Stimulated activated CD4-positive, alpha-beta T cell treated with anti-CD3 and anti-CD28 coated beads, Interleukin-4, amount 100 ng/mL, for 24 hours (primary cell): ENCODE measurements at places on chromosomes 16 and 17.

GRCh38 chr16:52547004-52547833 lies at the start of gene TOX3:
TSS of gene TOX3 (minus strand) at chr16:52547143. CDS start at chr16:52546723, 420 bp downstream.
- DNase-seq: no peak

DNA sequence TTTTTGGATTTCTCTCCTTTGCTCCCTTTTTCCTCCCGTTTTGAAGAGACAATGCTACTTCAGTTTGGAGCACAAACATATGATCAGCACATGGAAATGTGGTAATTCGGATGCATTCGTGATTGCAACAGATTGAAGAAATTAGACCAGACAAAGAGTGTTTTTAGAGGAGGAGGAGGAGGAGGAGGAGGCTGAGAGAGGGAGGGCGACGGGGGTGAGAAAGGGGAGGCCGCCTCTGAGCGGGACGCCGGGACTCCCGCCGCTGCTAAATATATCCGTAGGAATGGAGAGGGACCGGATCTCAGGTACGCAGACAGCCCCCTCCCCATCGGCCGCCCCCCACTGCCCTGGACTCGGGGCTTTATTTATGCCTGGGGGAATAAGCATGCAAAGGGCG lies 179.3 kb downstream of the SEC14L1 start:
- no peak for DNase-seq

- no peak for DNase-seq
Observed at GRCh38 chr17:30344283-30345088, 10.6 kb upstream of the TMIGD1 start.

DNA sequence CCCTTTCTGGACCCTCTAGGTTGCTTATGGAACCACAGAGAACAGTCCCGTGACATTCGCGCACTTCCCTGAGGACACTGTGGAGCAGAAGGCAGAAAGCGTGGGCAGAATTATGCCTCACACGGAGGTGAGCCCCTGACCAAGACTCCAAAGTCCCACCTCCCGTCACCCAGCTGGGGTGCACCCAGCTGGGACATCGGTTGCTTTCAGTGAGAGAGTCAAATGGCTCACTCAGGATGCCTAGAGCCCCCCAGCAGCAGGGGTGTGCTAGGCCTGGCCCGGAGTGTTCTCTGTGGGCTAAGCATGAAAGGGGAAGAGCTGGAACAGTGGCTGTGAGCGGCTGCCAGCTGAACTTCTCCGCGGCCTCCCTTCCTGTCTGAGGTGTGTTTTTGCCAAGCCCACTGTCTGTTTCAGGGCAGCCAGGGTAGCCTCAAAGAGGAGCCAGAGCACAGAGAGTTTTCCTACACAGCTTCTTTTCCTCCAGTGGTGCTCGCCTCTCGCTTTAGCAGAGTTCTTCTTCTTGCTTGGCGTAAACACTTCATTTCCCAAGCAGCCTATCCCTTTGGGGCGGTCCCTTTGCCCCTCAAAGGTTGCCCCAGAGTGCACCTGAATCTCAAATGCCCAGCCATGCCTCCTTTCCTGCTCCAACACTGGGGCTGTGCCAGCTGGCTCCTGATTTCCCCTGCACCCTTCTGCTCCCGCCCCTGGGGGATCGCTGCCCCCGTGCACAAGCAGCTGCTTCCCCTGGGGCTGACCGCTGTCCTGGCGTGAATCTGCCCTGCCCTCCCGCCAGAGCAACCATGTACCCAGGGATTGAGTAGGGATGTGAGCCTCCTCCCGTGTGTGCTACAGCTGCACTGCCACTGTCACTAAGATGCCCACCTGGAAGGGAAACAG lies 2.6 kb upstream of the CHAD start:
- no peak for DNase-seq

DNA sequence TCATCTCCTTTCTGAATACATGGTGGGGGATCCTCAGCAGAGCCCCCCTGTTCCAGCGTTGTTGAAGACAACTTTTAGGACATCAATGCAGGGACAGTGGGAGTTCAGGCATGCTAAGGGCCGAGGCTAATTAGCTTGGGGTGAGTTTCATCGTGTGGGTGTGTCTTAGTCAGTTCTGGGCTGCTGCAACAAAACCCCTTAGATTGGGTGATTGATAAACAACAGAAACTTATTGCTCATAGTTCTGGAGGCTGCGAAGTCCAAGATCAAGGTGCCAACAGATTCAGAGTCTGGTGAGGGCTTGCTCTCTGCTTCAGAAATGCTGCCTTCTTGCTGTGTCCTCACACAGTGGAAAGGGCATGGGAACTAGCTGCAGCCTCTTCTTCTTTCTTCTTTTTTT lies 214.0 kb downstream of the NTN1 start:
- no peak for DNase-seq

- no peak for DNase-seq
Observed at GRCh38 chr17:17252149-17252661, 15.2 kb upstream of the FLCN start.

DNA sequence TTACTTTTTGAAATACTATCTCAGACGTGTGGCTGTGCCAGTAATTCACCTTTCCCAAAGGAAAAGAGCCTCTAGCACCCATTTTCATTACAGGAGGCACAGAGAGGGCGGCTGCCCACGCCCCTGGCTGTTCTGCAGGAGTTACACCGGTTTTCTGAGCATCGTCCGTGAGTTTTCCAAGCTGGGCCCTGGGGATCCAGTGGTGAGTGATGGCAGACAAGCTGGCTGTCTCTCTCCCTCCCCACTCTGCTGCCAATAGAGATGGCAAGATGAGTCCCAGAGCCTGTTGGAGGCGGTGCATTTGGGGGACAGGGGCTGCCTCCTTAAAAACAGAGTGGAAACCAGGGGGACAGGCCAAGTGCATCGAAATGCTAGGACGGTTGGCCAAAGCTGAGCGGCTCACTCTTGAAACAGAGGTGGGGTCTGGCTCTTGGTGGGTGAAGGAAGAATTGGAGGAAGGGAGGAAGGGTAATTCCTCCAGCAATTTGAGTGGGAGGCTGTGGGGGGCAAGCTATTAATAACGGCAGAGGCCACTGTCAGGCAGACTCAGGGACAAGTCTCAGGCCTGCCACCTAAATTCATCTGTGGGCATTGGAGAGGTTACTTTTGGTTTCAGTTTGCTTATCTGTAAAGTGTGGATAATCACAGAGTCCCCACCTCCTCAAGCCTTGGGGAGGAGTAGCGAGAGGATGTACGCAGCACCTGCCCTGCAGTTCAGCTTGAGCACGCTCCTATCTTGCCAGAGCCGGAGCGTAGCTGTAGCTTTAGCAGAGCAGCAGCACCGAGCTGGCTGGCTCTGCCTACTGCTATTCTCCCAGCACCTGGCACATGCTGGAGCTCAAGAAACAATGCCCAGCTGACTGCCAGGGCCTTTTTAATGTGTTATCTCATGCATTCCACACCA lies 7.5 kb upstream of the NOS2 start:
- DNase-seq: peak; percentile 55

DNA sequence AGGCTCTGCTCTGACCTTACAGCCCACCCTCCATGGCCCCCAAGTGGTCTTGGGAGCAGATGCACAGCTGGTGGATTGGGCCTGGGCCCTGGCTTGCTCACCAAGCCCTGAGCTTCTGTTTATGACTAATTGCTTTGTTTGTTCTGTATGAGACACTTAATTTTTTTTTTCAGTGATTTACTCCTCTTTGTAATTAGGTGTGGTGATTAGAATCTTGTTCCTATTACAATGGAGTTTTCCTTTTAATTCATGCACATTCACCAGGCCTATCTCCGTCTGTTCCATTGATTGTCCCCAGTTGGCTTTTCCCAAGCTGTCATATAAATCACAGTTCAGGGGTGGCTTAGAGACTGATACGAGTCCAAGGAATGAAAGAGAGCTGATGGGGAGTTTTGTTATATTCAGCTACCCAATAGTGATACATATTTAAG lies 242.3 kb downstream of the CCDC182 start:
- no peak for DNase-seq

GRCh38 chr16:89489040-89489897 lies 1.1 kb downstream of the ANKRD11 start:
- peak; percentile 85 for DNase-seq

GRCh38 chr16:82194086-82194485 lies 24.1 kb upstream of the MPHOSPH6 start:
- DNase-seq: no peak

DNA sequence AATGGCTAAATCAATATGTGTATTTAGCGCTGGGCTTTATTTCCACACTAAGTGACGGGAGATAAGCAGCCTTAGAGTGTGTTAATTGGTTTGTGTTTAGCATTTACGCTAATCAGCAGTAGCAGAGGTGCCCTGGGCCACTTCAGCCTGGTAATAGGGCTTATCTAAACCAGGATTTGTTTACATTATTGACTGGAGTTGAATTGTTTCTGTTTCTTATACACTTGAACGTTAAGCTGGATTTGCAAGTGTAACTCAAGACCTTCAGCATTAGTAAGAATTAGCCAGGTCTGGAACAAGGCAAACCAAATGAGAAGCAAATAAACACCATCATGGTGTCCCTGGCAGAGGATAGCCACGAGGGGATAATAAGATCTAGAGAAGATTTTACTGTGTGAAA lies 313.6 kb downstream of the HS3ST4 start:
- no peak for DNase-seq

- DNase-seq: no peak
Observed at GRCh38 chr17:40554646-40555295, 10.5 kb downstream of the CCR7 start.

DNA sequence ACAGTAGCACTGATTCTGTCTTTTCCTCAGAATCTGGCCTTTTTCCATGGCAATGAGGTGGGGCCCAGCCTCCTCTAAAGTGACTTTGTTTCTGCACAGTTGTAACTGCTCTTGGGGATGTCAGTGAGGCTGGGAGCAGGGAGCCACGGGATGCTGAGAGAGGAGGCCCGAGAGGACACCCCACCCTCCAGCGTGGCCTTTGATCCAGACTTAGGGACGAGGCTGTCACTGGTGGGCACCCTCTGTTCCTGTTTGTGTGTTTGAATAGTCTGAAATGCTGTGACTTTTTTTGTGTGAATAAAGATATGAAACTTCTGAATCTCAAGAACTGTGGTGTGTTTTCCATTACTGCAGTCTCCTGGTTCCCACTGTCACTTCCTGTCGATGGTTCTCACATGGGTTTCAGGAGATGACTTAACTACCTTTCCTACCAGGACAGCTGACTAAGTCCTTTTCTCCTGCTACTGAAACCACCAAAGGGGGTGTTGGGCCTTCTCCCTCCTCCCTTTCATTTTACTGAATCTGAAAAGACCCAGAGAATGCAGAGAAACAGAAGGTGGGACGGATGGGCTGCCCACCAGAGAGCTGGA lies 18.6 kb downstream of the KCTD2 start:
- DNase-seq: peak; percentile 17

DNA sequence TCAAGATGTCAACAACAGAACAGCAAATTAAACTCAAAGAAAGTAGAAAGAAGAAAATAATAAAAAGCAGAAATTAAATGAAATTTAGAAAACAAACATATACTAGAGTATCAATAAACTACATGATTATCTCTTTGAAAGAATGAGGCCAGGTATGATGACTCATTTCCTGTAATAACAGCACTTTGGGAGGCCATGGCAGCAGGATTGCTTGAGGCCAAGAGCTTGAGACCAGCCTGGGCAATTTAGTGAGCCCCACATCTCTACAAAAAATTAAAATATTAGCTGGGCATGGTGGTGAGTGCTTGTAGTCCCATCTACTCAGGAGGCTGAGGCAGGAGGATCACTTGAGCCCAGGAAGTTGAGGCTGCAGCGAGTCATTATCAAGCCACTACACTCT lies 232.5 kb downstream of the RAB11FIP4 start:
- no peak for DNase-seq

DNA sequence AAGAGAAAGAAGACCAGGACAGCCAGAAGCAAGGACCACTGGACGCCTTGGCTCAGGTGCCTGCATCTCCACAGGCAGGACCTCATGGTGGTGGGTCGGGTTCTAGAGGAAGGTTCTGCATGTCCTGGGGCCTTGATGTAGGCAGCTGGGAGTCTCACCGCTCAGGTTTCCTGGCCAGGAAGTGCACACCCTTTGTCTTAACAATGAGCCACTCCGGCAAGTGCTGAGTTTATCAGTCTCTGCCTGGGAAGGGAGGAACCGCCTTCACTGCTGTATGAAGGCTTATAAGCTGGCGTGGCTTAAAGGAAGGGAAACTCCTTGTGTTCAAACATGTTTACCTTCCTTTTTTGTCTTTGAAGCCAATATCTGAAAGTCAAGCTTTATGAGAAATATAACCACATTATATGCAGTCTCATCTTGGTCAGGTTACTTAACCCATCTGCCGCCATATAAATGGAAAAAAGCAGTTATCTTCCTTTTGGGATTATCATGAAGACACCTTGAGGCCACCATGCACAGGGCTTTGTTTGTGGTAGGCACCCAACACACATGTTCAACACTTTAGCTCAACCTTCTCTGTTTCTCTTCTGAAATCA lies at the start of gene ST6GALNAC1:
Gene ST6GALNAC1 (minus strand): TSS at position 205 of the 596 bp plus-strand sequence. CDS start 119 bp downstream, at position 86.
- peak; percentile 28 for DNase-seq

- DNase-seq: no peak
Observed at GRCh38 chr17:72504783-72505182, 384.0 kb downstream of the SOX9 start.

GRCh38 chr17:12395733-12396354 lies 269.8 kb upstream of the MYOCD start:
- no peak for DNase-seq

DNA sequence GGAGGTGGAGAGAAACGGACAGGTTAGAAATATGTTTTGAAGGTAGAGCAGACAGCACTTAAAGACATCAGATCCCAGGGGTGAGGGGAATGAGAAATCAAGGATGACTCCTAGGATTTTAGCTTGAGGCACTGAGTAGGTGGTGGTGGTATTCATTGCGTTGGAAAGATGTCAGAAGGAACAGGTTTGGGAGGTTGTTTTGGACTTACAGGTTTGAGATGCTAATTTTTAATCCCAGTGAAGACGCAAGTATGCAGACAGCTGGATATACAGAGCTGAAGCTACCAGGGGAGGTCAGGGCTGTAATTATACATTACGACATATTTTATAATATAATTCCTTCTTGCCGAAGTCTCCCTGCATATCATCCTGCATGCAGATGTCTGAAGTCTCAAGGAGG lies 433.3 kb downstream of the XYLT1 start:
- no peak for DNase-seq
